Activated naive CD8-positive, alpha-beta T cell treated with anti-CD3 and anti-CD28 coated beads for 36 hours (primary cell): ENCODE measurements at places on chromosomes 11 and 22. TPM values are rescaled to one million over a fixed set of nuclear protein-coding genes. Genes with fewer than 3 reads are reported as not detected.

DNA sequence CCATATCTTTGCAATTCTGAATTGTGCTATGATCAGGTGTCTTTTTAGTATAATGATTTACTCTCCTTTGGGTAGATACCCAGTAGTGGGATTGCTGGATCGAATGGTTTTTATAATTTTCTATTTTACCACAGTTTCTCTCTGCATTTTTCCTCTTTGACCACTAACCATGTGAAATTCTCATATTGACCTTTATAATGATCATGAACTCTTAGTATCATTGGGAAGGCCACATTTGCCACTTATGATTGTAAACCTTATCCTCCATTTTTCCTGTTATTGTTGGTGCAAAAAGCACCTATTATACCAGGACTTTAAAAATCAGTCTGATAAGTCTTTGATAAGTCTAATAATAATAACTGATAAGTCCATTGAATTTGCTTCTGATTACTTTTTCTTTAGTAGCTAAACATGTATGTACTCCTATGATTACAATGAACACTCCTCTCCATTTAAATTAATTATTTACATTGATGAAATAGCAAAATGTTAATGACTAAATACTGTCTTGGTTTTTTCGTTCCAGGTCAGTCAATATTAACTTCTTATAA, 9.6 kb downstream of the NEAT1 start:
- H3K4me3 ChIP-seq, result peak overlapping the region; percentile 33
- DNase-seq, result no peak
- H3K27me3 ChIP-seq, result no peaks in the 10 kb centered on the region
- H3K27ac ChIP-seq, result peak overlapping the region; percentile 80
- H3K4me1 ChIP-seq, result peaks cover 86% of the 10 kb centered on the region
- H3K36me3 ChIP-seq, result peaks cover 28% of the 10 kb centered on the region

- peaks cover 30% of the 10 kb centered on the region for H3K4me1 ChIP-seq
- peak overlapping the region; percentile 92 for H3K27ac ChIP-seq
- peak overlapping the region; percentile 100 for H3K4me3 ChIP-seq
- H3K27me3 ChIP-seq, result no peaks in the 10 kb centered on the region
These were observed 1.5 kb downstream of the SLC43A1 start for GRCh38 chr11:57513911-57514537.

- peaks cover 33% of the 10 kb centered on the region for H3K36me3 ChIP-seq
- peaks cover 93% of the 10 kb centered on the region for H3K4me1 ChIP-seq
- H3K4me3 ChIP-seq, result peak overlapping the region; percentile 18
- H3K27me3 ChIP-seq, result no peaks in the 10 kb centered on the region
These were observed 11.8 kb downstream of the TBC1D10A start for GRCh38 chr22:30314915-30315314.

The FJX1 gene
- total RNA-seq, result 3.8 TPM

The MRGPRX3 gene
- not detected for total RNA-seq

- H3K27me3 ChIP-seq, result peaks cover 53% of the 10 kb centered on the region
- H3K4me3 ChIP-seq, result no peak overlapping the region
- H3K36me3 ChIP-seq, result no peaks in the 10 kb centered on the region
- peaks cover 8% of the 10 kb centered on the region for H3K4me1 ChIP-seq
- DNase-seq, result no peak
These were observed 3.4 kb downstream of the DSCAML1 start for GRCh38 chr11:117793583-117793982.

The LRRC4C gene
- total RNA-seq, result not detected

DNA sequence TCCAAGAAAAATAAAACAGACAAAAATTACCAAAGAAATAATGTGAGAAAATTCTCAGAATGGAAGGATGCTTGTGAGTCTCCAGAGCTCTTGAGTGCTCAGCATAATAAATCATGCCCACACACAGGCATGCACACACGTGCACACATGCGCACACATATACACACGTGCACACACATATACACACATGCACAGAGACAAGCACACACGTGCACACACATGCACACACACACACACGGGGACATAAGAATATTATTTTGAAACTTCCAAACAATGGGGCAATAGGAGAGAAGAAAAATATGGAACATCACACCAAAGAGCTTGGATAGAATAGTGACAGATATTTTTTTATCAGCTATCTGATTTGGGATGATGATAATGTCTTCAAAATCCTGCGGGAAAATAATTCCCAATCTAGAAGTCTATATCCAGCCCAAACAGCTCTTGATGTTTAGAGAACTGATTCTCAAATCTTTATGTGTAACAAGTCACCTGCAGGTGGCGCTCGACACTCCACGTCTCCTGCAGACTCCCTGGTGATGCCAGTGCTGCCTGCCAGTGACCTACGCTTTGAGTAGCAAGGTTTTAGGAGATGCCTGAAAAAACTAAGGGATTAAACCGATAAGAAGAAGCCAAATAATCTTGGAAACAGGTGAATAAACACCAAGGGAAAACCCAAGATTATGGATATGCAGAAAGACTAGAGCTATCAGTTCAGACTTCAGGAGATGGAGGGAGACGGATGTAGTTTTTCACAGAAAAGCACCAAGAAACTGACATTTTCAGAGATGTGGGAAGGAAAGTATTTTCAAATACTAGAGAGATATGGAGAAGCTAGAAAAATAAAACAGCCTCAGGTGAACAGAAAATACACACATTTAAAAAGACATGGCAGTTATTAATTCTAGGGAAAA, 743.6 kb downstream of the ETS1 start:
- peak; percentile 46 for DNase-seq
- no peak overlapping the region for H3K4me3 ChIP-seq
- H3K36me3 ChIP-seq, result no peaks in the 10 kb centered on the region
- peaks cover 11% of the 10 kb centered on the region for H3K27me3 ChIP-seq
- H3K27ac ChIP-seq, result no peak overlapping the region

GRCh38 chr11:1073261-1073724, 1.4 kb upstream of the MUC2 start:
- no peaks in the 10 kb centered on the region for H3K36me3 ChIP-seq
- H3K4me3 ChIP-seq, result no peak overlapping the region
- no peak overlapping the region for H3K27ac ChIP-seq
- no peak for DNase-seq

- H3K27ac ChIP-seq, result no peak overlapping the region
- no peak overlapping the region for H3K4me3 ChIP-seq
- H3K36me3 ChIP-seq, result no peaks in the 10 kb centered on the region
- no peaks in the 10 kb centered on the region for H3K27me3 ChIP-seq
These were observed 74.3 kb upstream of the ARHGAP42 start for GRCh38 chr11:100612766-100613165.

The P2RY2 gene
- not detected for total RNA-seq

DNA sequence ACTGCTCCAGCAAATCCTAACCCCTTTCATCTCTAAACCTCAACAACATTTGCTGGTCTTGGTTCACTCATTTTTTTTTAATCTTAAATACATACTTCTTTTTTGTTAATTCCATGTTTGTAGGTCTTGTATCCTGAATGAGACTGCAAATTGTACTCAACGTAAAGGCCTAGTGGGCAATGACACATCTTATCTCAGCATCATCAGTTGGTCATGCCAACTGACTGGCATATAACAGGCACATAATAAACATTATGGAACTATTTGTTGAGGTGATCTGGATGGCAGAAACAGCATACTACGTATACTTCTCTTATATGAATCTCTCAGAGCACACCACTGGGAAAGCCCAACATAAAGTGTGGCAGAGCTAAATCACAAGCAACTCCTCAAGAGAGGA, 116.7 kb downstream of the RBFOX2 start:
- no peak overlapping the region for H3K4me3 ChIP-seq
- no peak overlapping the region for H3K27ac ChIP-seq
- no peaks in the 10 kb centered on the region for H3K36me3 ChIP-seq
- peaks cover 12% of the 10 kb centered on the region for H3K4me1 ChIP-seq
- no peak for DNase-seq
- peaks cover 12% of the 10 kb centered on the region for H3K27me3 ChIP-seq

The CARNS1 gene
- 3.7 TPM for total RNA-seq

DNA sequence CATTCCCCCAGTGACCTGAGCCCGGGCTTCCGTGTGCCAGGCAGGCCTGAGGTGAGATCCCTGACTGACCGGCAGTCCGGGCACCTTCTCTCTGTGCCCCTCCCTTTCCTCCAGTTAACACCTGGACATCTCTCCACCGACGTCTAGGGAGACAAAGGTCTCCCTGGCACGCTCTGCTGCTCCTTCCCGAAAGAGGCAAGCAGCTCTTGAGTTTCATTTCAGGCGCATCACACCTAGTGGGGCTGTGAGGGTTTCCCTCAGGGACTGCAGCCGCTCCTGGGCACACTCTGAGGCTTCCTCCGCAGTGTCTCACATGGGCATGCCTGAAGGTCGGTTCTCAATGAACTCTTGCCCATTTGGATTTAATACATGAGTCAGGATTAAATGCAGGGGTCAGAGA, 322.7 kb downstream of the CTTN start:
- no peak for DNase-seq
- no peak overlapping the region for H3K27ac ChIP-seq
- H3K36me3 ChIP-seq, result no peaks in the 10 kb centered on the region

DNA sequence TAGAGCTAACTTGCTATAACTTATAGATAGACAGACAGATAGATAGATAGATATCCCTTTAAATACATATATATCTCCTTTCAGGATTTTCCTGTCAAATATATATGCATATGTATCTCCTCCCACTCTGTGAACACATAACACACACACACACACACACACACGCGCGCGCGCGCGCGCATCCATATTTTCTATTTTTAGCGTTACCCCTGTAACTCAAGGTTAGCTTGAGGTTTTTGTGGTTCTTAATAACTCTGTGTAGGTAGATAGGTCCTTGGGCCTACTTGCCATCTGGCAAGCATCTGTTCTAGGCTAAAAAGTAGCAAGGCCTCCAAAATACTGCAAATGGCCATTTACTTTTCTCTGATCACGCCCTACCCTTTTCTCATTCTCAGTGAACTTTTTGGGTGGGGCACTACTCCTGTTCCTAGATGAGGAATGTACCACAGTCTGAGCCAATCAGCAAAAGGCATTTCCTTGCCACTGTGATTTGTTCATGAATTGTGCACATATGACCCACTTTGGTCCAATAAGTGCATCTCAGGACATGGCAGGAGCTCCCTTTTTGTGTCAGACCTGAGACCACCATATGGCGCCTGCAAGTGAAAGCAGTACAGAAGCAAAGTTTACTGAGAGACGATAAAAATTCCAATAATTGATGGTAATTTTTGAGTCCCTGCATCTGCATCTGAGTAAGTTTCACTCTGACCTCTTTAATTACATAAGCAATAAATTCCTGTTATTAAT, 740.5 kb upstream of the API5 start:
- no peaks in the 10 kb centered on the region for H3K27me3 ChIP-seq
- H3K4me1 ChIP-seq, result no peaks in the 10 kb centered on the region
- no peak overlapping the region for H3K27ac ChIP-seq
- no peak for DNase-seq
- H3K4me3 ChIP-seq, result no peak overlapping the region

- H3K4me3 ChIP-seq, result no peak overlapping the region
- no peak for DNase-seq
- no peaks in the 10 kb centered on the region for H3K4me1 ChIP-seq
- H3K27me3 ChIP-seq, result no peaks in the 10 kb centered on the region
- no peaks in the 10 kb centered on the region for H3K36me3 ChIP-seq
- no peak overlapping the region for H3K27ac ChIP-seq
These were observed 282.3 kb upstream of the CCDC90B start for GRCh38 chr11:83568516-83568915.

- peak; percentile 71 for DNase-seq
- peak overlapping the region; percentile 98 for H3K27ac ChIP-seq
- H3K4me1 ChIP-seq, result peaks cover 96% of the 10 kb centered on the region
- H3K27me3 ChIP-seq, result no peaks in the 10 kb centered on the region
- peaks cover 90% of the 10 kb centered on the region for H3K36me3 ChIP-seq
These were observed 116.2 kb downstream of the ETS1 start for GRCh38 chr11:128471138-128471661.

- no peak for DNase-seq
- no peaks in the 10 kb centered on the region for H3K36me3 ChIP-seq
- H3K4me3 ChIP-seq, result no peak overlapping the region
These were observed 617.1 kb downstream of the BRD1 start for GRCh38 chr22:49210606-49211005.

DNA sequence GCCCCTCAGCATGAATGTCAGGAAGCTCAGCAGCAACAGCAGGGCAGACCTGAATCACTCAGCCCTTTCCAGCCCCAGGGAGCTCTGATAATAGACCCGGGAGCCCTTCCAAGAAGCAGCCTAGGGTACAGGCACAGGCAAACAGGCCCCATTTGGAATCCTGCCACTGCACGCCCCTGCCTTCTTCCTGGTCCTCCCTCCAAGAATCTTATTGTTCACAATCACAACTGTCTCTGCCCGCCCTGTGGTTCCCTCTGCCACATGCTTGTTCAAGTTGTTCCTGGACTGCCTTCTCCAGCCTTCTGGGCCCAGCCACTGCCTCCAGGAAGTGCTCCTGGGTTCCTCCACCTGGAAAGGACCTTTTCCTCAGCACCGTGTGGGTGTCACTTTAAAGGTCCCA, 54.6 kb downstream of the LRRC32 start:
- H3K4me3 ChIP-seq, result no peak overlapping the region
- no peaks in the 10 kb centered on the region for H3K36me3 ChIP-seq
- peaks cover 4% of the 10 kb centered on the region for H3K27me3 ChIP-seq
- H3K27ac ChIP-seq, result no peak overlapping the region
- DNase-seq, result no peak
- peaks cover 4% of the 10 kb centered on the region for H3K4me1 ChIP-seq

DNA sequence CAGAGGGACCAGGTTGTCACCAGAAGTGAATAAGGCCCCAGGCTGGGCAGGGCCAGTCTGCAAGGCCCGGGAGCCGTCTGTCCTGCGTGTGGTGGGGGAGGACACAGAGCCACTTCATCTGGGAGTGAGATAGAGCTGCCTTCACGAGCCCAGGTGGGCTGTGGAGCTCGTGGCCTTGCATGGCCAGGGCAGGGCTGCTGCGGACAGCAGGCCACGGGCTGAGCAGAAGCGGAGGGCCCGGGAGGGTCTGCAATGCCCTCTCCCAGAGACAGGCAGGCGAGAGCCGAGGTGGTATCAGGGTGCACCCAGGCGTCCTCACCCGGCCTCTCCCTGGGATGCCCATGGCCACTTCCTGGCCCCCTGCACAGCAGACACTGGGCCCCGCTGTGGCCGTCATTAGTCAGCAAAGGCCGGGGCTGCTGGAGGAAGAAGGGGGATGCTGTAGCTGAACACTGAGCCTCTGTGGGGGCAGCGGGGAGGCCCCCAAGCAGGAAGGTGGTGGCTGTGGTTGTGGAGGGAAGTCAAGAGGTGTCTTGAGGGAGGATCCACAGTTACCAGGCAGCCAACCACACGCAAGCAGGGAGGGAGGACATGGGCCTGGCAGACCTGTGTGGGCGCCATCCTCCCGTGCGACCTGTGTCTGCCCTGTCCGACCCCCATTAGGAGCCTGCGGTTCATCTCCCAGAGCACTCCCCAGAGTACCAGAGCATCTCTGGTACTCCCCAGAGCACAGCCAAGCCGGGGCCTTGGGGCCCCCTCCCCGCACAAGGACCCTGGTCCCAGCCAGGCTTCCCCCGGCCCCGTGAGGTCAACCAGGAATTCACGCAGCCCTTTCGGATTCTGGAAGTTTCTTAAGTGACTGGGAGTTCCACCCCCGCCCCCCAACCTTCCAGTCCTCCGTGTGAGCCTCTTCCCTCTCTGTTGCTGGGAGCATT, 1109.5 kb downstream of the BRD1 start:
- no peaks in the 10 kb centered on the region for H3K4me1 ChIP-seq
- no peak overlapping the region for H3K27ac ChIP-seq
- H3K36me3 ChIP-seq, result peaks cover 1% of the 10 kb centered on the region
- peaks cover 9% of the 10 kb centered on the region for H3K27me3 ChIP-seq

The MMP27 gene
- not detected for total RNA-seq

The ADAMTS15 gene
- total RNA-seq, result not detected
